ENCODE measurements at places on chromosomes 6 and 20. TPM values are rescaled to one million over a fixed set of nuclear protein-coding genes. Genes with fewer than 3 reads are reported as not detected.

SAMD3 gene
- 1.4 TPM for polyA plus RNA-seq

- no peak for DNase-seq
Measured at GRCh38 chr6:42427871-42428270, 23.9 kb downstream of the TRERF1 start.

DNA sequence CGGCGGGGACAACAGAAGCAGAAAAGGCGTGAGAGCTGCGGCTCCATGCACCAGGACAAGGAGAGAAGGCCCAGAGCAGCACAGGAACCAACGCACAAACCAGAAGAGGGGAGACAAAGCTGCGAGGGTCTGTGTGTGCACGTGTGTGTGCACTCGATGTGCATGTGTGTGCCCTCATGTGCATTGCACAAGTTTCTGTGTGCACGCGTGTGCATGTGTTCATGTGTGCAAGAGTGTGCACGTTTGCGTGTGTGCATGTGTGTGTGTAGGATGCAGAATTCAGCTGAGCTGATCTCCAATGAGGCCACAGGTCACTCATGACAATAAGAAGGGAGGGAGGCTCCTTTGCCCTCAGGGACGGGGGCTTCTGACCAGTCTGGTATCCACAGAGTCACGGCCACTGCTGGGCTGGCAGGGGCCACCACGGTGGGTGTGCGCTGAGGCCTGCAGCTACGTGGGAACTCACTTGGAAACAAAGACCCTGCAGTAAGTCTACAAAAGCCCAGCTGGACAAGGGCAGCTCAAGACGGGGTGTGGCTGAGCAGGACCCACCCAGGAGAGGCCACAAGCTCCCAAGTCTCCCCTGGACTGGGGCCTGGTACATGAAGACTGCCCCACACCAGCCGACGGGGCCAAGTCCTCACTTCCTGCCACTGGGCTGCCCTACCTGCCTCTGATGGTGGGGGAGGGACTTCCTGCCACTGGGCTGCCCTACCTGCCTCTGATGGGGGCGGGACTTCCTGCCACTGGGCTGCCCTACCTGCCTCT lies 48.1 kb upstream of the CHRNA4 start:
- DNase-seq: no peak

GRCh38 chr6:29507319-29507718 lies 19.6 kb upstream of the MAS1L start:
- DNase-seq: no peak

GRCh38 chr6:116139917-116140316 lies 14.0 kb upstream of the COL10A1 start:
- no peak for DNase-seq

SLC17A5 gene
- 18.8 TPM for polyA plus RNA-seq

ETV7 gene
- 0.27 TPM for polyA plus RNA-seq

TSPYL1 gene
- 105 TPM for polyA plus RNA-seq

APOM gene
- polyA plus RNA-seq: 124 TPM

GSTA5 gene
- polyA plus RNA-seq: not detected

- no peak for DNase-seq
Measured at GRCh38 chr6:83480470-83480869, 31.9 kb upstream of the PRSS35 start.

- no peak for DNase-seq
Measured at GRCh38 chr6:118810420-118811027, 83.4 kb upstream of the ASF1A start.

DNA sequence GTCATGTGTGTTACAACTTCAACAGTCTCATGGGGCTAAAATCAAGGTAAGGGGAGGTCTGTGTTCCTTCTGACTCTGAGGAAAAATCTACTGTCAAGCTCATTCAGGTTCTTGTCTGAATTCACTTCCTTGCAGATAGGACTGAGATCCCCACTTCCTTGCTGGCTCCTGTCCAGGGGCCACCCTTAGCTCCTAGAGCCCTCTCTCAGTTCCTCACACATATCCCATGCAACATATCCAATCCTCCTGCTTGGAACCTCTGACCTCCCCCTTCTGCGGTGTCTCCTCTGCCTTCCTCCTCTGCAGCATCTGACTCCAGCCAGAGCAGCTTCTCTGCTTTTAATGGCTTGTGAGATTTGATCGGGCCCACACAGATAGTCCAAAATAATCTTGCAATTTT lies 27.1 kb upstream of the MICB start:
- DNase-seq: no peak

- no peak for DNase-seq
Measured at GRCh38 chr6:52598824-52599190, 21.9 kb upstream of the TRAM2 start.

DNA sequence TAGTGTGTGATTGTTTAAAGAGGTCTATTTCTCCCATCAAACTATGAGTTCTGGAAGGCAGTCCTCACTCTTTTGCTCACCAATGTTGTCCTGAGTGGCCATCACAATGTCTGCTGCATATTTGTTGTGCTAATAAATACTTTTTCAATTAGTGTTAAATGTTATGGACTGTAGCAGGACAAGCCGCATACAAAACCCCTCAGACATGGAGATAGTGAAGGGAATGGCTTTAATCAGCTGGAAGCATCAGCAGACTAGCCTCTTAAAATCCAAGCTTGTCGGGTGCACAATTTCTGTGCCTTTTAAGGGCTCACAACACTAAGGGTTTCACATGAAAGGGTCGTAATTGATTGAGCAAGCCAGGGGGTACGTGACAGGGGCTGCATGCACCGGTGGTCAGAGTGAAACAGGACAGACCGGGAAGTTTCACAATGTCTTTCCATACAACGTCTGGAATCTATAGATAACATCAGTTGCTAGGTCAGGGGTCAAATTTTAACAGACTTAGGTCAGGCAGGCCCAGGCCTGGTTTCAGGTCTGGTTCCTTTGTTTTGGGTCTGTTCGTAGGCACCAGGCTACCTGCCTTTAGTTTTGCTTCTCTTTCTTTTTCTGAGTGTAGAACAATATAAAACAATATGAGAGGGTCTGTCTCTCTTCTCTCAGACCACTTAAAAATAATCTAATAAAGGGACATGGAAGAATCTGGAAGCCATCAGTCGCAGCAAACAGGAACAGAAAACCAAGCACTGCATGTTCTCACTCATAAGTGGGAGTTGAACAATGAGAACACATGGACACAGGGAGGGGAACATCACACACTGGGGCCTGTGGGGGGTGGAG lies 327.6 kb upstream of the HTR1E start:
- no peak for DNase-seq

- peak; percentile 48 for DNase-seq
Measured at GRCh38 chr6:159691133-159691962, 1.7 kb downstream of the SOD2 start.

HCRTR2 gene
- 0.17 TPM for polyA plus RNA-seq

Data from left renal cortex interstitium (tissue), 4 donors.